ENCODE measurements at places on chromosomes 2 and 18.

DNA sequence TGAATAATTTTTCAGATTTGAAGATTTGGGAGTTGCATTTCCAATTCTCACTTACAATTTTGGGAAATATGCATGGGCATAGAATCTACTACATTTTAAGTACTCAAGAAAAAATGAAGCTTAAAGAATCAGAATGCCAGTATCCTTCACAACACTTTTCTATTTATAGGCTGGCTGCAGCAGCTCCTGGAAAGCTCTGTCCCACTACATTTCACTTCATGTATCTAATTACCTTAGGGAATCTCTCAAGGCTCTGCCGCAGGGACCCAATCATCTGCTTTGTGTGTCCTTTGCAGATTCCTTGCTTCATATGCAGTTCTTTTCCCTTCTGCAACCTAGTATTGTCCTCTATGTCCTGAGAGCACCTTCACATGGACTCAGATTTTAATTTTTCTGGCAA lies 102.9 kb downstream of the NUP35 start:
- no peak for DNase-seq

DNA sequence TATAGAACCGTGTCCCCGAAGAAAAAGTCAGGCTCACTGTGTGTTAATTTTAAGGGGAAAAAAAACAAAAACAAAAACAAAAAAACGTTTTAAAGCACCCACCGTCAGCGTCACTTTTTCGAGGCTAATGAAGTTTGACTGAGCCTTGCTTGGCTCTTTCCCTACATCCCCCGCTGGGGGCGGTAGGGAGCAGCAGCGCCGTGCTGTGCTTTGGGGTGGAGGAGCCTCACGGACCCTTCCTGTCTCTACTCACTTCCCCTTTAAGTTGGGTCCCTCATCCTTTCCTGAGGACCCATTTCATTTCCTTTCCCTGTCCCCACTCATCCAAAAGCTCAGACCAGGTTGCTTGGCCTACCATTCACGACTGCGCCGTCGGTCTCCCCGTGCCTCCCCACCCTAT lies 82.8 kb upstream of the RPL31 start:
- DNase-seq = no peak

DNA sequence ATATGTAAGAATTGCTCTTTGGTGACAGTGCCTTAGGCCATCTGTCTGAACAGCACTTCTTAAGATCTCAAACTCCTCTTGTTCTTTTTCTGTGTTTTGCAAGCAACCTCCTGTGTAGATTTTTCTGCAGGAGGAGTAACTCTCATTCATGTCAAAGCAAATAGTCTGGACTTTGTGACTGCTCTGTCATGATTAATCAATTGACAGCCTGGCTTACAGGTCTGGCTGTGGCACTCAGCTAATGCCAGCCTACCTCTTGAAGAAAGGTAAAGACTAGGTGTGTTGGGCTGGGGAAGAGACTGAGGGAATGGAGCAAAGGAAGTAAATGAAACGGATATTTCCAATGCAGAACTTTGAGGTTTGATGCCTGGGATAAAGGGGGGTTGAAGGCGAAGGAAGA lies 156.6 kb downstream of the CERS6 start:
- DNase-seq = no peak

DNA sequence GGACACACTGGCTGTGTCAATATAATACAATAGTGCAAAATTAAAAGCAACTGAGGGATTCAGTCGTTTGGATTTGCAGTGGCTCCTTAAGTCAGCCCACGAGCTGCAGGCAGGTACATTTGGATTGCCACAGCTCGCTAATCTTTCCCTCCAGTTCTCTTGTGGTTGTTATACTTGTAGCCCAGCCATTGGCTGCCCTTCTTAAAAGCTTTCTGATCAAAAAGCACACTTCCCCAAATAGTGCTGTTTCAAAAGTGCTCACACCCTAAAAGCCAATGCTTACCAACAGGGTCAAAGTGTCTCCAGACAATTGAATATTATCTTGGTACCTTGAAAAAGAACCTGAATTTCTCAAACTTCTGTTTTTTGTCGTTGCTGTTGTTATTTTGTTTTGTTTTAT lies 404.7 kb upstream of the FAM98A start:
- no peak for DNase-seq

DNA sequence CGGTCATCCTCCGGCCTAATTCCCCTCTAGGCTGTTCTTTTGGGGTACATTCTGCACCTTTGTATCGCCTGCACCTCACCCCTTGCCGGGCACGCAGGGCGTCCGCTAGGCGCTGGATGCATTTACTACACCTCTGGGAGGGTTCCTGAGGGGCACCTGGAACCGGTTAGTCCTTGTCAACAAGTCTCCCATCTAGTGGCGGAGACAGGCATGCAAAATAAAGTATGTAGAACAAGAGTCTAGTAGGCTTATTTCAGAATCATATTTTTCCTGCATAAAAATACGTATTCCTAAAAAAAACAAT lies 705 bp upstream of the TEX261 start:
- DNase-seq = peak; percentile 12

- no peak for DNase-seq
Observed at GRCh38 chr2:20355131-20355530, 4.5 kb upstream of the PUM2 start.

GRCh38 chr2:150468350-150468960 lies 19.0 kb downstream of the RND3 start:
- DNase-seq = no peak

DNA sequence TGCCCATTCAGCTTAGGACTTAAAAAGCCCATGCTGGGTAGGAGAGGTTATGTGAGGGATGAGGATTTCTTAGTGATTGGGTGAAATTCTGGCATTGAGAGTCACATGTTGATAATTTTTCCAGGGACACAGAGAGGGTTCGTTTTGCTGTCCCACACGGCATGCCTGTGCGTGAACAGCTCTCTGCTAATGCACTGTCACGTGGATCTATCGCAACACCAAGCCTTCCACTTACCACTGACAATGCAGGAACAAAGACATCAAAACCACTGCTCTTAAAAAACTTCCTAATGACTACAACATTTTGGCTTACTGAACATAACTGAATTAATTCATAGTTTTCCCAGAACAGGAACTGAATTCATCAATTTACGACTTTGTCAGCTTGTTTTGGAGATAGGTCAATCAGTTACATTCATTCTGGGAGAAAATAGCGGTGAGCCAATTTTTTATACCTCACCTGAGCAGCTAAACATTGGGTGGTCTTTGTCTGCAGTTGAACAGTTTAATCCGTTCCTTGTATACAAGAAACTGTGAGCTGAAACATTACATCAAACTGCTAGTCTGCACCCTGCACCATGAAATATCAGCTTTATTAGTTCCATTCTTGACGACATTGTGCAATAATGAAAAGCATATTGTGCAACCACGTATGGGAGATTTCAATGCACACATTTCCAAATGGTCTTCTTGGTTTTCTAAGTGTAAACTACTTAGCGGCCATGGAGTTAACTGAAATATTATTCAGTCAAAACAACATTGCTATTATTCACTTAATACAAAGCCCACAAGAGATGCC lies 127.1 kb downstream of the LPIN1 start:
- peak; percentile 76 for DNase-seq

DNA sequence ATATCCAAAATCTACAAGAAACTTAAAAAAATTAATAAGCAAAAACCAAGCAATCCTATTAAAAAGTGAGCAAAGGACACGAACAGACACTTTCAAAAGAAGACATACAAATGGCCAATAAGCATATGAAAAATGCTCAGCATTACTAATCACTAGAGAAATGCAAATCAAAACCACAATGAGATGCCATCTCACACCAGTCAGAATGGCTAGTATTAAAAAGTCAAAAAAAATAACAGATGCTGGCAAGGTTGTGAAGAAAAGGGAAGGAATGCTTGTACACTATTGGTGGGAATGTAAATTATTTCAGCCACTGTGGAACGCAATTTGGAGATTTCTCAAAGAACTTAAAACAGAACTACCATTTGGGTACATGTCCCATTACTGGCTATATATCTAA lies 128.8 kb upstream of the SESTD1 start:
- DNase-seq = no peak

GRCh38 chr2:112876257-112876970 lies 34.6 kb upstream of the IL37 start:
- DNase-seq = peak; percentile 49

GRCh38 chr18:21134895-21135294 lies 23.3 kb upstream of the ROCK1 start:
- DNase-seq = peak; percentile 70

GRCh38 chr2:127066942-127067341 lies 40.0 kb downstream of the BIN1 start:
- DNase-seq = peak; percentile 90

DNA sequence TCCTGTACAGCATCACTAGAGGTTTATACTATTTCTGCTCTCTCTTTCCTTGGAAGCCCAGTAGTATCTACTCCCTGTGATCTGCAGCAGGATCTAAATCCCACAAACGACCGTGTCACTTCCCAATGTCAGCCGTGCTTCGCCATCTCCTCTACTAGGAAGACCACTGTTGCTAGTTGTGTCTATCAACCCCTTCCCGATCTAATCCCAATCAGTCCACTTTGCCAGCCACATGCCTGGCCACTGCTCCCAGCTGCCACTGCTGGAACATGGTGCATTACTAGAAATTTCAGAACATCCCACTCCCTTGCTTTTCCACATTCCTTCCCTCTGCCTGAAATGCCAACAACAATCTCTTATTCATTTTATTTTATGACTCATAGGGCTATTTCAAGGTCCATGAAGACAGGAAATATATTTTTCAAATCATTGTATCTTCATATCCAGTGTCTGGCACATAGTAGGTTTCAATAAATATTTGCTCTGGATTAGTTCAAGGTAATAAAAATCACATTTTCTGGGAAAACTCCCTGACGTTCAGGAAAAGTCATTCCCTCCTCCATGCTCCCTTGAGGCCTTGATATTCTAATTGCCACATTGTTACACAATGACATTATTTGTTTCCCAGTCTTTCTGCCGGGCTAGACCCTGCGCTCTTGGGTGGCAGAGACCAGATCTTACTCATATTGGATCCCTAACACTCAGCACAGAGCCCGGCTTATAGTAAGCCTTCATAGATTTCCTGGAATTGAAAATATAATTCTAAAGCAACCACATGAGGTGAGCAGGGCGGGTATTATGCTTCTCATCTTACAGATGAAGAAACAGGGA lies 2.1 kb upstream of the TRIB2 start:
- no peak for DNase-seq

DNA sequence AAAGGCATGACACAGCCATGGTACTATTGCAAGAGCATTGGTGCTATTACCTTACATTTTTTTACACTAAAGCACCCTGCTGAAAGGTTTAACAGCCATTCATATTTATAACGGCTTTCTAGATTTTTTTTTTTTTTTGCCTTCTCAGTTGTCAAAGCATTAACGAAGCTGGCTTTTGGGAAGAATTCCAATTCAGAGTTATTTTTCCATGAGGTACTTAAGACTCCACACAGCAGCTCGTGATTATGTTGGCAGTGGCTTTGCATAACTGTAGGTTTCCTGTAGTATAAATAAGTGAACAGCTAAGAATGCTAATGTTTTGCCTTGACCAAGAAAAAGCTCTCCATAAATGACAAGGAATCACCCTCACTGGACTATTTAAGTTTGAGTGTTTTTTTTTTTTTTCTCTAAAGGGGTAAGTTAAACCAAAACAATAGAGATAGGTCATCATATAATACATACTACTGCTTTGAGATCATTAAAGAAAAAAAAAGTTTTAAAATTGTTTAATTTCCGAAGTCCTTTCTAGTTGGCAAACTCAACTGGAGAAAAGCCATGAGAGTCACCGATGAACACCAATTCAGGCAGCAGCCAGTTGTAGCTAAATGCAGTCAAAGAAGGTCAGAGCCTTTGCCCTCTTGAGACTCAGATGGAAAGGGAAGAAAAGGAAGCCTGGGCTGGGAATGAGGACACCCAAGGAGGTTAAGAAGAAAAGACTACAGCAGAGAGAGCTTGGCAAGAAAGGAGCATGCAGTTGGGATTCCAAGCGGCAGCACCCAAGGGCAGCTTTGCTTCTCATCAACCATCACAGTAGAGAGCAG lies 187.4 kb upstream of the NCKAP5 start:
- no peak for DNase-seq

DNA sequence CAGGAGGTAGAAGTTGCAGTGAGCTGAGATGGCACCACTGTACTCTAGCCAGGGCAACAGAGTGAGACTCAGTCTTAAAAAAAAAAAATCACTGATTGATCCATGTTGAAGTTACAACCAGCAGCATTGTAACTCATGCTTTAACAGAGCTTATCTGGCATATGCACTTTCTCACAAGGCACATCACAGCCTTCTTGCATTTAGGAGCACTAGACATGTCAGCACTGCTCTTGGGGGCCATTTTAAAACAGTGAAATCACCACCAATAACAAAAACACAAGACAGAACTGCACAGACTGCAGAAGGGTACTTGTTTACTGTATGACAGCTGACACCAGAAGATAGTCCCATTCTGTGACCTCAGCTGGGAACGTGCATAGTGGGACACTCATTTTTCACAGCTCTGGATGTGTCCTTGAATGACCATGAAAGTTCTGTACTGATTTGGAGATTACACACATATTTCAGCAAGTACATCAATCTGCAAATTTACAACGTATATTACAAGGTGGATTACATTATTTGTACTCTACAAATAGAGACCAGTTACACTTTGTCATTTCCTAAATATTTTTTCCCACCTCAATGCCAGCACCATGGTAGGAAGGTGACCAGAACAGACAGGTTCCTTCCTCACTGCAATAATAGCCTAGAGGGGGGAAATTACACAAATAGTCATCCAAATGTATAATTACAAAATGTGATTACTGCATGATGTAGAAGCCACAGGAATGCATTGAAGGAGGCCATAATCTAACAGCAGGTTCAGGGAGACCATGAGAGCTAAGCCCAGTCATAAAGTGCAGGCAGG lies 35.1 kb downstream of the CCBE1 start:
- DNase-seq = no peak

GRCh38 chr2:235836491-235836911 lies 331.7 kb downstream of the GBX2 start:
- no peak for DNase-seq

DNA sequence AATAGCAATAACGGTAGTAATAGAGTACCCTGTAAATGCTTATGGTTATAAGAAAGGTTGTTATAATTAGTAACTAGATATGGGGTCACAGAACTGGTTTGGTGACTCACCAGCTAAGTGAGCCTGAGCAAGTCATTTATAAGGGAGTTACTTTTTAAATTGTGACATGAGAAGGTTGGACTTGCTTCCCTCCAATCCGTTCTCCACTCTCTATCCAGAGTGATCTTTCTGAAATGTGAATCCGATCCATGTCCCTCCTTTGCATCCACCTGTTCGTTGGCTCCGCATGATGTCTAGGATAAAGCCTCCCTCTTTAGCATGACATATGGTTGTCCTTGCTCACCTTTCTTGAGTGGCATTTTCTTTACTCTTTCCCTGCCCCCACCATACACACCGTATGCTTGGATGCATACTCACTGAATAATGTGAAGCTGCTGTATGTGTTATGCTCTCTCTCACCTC lies 83.1 kb downstream of the CDC42EP3 start:
- no peak for DNase-seq

DNA sequence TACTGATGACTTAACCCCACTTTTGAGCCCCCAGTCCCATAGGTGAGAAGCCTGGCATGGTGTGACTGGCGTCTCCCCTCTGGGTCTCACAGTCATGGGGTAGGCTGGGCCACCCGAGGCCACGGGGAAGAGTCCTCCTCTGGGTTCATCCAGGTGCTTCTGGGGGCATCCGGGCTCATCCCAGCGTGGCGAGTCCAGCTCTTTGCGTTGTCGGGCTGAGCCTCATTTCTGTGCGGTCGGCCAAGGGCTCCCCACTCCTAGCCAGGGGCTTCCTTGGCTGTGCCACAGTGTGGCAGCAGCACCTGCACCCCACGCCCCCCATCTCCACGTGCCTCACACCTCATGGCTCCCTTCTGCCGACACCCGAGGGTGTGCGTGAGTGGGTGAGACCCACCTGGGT lies 27.6 kb upstream of the SNED1 start:
- DNase-seq = no peak

GRCh38 chr2:234165421-234165820 lies 114.9 kb downstream of the SPP2 start:
- DNase-seq = no peak
